Endothelial cell of umbilical vein (primary cell): ENCODE measurements at places on chromosomes 5 and 9. TPM values are rescaled to one million over a fixed set of nuclear protein-coding genes. Genes with fewer than 3 reads are reported as not detected.

GRCh38 chr5:176167800-176168199 is 70.4 kb upstream of the SIMC1 start:
- DNase-seq = no peak

CAMK4 gene
- 5.4 and 8.2 TPM in 2 replicates for total RNA-seq

GRCh38 chr5:38546691-38547146 is 9.7 kb downstream of the LIFR start:
- DNase-seq = no peak

FAM78A gene
- 26.6 and 34.0 TPM in 2 replicates for total RNA-seq

GRCh38 chr5:147887026-147887627 is 8.6 kb downstream of the SCGB3A2 start:
- peak; percentile 67 for DNase-seq

DNA sequence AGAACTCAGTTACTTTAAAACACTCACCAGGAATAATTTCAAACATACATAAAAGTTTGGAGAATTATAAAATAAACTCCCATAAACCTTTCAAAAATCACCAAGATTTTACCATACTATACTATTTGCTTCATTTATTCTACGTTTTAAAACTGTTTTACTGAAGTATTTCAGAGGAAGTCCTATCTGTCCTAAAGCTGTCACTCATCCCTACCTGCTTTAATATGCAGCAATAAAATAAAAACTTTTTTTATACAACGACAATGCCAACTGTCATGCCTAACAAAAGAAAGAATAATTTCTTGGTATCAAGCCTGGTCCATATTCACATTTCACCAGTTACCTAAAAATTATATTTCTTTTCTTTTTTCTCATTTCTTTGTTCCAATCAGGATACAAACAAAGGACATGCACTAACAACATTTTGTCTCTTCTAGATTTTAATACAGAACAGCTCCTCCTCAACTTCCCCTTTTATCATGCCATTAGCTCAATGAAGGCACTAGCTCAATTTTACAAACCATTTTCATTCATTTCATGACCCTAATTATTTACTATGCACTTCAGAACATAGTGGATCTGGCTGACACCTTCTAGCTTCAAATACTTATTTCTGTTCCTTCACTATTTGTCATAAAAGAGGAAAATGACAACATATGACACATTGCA is 135.2 kb downstream of the GNAQ start:
- no peak for DNase-seq

DNA sequence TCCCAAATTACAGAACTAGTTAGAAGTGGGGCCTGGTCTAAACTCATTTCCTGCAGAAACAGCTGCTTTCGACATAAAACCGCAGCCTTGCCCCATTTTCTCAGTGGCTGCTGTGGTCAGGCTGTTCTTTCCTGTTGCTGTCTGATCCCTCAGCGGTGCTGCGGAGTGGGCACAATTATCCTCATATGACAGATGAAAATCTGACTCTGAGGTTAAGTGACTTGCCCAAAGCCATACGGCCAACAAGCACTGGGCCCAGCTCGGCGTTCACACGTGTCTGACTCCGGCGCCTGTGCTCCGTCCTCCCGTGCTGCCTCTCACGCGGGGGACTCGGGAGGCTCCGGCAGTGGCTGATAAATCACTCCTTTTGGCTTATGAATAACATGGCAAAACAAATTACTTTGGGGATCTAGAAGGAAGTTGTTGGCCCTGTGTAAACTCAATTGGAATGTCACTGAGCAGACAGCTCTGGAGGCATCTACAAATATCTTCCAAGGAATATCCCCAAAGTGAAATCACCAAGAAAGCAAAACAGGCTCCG is 142.6 kb upstream of the LMX1B start:
- peak; percentile 13 for DNase-seq

DNA sequence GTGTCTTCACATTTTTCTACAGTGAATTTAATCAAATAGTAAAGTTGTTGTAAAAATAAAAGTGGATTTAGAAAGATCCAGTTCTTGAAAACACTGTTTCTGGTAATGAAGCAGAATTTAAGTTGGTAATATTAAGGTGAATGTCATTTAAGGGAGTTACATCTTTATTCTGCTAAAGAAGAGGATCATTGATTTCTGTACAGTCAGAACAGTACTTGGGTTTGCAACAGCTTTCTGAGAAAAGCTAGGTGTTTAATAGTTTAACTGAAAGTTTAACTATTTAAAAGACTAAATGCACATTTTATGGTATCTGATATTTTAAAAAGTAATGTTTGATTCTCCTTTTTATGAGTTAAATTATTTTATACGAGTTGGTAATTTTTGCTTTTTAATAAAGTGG is 60.4 kb downstream of the MTAP start:
- no peak for DNase-seq

RHOBTB3 gene
- total RNA-seq = 37.6 and 44.1 TPM in 2 replicates

- peak; percentile 20 for DNase-seq
Observed at GRCh38 chr5:94830520-94830919, 212.1 kb downstream of the SLF1 start.

GRCh38 chr5:43085453-43085852 is 35.3 kb upstream of the ZNF131 start:
- DNase-seq = no peak

PCDHGA7 gene
- total RNA-seq = 1.5 and 1.8 TPM in 2 replicates

WDR31 gene
- 0.62 and 1.00 TPM in 2 replicates for total RNA-seq

DNA sequence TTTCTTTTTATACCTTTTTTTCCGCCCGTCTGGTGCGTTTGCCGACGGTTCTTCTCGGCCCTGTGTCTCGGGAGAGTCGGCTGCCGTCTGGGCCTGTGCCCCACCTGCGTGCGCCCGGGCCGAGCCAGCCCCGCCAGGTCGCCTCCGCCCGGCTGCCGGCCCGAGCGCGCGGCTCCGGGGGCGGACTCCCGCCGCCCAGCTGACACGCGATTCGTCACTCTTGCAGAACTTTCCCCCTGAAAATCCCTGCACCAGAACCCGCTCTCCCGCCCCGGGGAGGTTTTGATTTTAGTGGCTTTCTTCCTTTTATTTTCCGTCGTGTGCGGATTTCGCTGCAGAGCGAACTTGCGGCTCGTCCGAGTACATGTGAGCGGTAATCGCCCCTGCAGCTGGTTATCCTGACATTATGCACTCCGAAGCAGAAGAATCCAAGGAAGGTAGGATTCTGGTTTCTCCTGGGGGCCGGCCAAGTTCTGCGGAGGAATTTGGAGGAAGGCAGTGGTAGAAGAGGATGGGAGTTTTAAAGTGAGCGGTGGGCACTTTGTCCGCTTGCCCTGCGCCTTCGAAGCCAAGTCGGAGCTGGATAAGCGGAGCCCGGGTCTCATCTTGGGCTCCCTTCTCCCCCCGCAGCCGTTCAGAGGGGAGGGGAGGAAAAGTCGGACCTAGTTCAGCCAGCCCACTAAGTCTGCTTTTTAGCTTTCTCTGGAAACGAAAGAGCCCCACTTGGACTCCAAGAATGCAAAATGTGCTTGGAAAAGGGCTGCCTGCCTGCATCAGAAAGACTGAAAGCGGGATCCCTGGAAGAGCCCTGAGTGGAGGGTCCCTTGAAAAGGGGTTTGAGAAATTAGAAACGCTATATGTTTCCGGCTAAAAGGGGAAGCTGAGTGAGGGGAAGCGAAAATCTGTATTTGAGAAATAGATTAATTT is at the start of gene TNFAIP8:
Gene TNFAIP8, plus strand, starts transcription at position 335 of the 927 bp plus-strand sequence. Its CDS starts 72 bp downstream, at position 407.
- peak; percentile 59 for DNase-seq

ADGRD2 gene
- total RNA-seq = not detected in 2 replicates

- DNase-seq = no peak
Observed at GRCh38 chr5:17317473-17317872, 100.0 kb downstream of the BASP1 start.

DNA sequence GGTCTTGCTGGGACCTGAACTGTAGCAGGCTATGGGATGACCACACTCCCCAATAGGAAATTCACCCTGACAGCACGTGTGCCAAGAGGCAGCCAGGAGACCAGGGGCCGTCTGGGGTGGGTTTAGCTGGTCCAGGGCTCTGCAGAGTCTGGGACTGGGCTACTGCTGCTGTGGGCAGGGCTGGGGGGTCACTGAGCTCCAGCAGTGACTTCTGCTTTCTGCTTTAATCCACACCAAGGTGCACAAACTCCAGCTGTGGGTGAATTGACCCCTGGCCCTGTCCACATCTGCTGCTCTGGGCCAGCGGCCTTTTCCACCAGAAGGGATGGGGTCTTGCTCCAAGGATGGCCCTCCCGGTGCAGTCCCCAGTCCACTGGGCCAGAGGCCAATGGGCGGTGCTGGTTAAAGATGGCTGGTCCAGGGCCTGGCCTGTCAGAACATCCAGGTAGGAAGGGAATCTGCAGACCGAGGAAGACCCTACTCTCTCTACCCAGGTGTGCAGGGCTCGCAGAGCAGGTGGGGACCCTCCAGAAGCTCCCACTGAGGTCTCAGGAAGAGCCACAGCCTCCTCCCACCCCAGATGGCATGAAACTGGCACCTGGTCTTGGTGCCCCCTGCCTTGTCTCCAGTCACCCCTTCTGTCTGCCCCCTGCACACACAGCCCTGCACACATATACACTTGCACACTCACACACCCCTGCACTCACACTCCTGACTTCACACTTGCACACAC is 28.0 kb downstream of the GLT6D1 start:
- no peak for DNase-seq
